AG10803 (cell line): ENCODE measurements at places on chromosomes 3 and 15.

GRCh38 chr15:31457161-31457560 is 130.5 kb downstream of the KLF13 start:
- peak; percentile 89 for DNase-seq

DNA sequence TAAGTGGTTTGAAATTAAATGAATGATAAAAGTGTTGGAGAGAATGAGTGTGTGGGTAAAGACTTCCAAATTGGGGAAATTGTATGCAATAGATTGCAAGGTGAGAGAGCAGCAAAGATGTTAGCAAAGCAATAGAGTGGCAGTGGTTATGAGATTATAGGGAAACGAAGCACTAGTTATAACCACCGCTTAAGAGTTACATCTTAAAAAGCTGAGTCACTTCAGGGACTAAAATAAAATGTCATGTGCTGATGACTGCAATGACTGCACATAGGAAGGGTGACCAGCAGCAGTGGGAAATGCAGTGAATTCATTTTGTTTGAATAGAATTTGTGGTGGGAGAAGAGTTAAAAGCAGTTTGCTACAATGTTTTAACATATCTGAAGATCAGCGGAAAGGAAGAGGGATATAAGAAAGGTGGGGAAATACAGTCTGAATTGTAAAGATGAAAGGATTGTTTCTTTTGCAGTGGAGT is 127.3 kb downstream of the RAP2B start:
- peak; percentile 39 for DNase-seq

DNA sequence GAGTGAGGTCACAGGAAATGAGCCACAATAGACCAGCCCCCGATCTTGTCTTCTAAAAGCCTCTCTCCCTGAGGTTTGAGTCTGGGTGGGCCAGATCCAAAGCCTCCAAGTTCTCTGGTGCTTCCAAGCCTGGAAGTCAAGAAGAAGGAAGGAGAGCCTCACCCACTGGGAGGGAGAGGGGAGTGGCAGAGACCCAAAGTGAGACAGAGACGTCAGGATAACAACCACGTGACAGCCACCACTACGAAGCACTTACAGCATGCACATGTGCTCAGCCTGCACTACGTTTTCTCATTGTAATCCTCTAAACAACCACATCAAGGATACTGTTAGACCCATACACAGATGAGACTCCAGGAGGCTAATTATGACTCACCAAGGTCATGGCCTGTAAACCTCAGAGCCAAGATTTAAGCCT is 197.3 kb upstream of the LINGO1 start:
- peak; percentile 53 for DNase-seq

DNA sequence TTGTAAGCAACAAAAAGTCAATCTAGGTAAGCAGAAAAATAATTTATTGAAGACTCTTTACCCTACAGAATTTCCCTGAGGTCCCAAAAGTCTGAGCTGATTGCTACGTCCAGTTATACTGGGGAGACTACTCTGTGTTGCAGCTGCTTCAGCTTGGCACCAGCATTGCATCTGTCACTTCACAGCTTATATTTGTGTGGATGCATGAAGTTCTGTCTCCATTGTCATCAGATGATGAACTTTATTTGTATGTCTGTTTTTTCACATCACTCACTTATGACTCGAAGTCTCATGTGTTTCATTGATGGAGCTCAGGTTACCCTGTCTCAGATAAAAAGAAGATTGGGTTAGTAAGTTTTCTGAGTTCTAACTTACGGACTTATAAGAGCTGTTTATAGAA is 75.3 kb upstream of the LRRFIP2 start:
- no peak for DNase-seq

DNA sequence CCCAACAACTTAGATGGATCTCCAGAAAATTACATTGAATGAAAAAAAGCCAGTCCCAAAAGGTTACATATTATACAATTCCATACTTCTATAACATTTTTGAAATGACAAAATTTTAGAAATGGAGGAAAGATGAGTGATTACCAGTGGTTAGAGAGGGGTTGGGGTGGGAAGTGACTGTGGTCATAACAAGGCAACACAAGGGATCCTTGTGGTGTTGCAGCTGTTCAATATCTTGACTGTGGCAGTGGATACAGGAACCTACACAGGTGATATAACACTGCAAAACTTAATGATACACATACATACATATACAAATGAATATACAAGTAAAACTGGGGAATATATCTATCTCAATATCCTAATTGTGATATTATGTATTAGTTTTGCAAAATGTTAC is 9.6 kb downstream of the GOLGB1 start:
- DNase-seq: no peak

DNA sequence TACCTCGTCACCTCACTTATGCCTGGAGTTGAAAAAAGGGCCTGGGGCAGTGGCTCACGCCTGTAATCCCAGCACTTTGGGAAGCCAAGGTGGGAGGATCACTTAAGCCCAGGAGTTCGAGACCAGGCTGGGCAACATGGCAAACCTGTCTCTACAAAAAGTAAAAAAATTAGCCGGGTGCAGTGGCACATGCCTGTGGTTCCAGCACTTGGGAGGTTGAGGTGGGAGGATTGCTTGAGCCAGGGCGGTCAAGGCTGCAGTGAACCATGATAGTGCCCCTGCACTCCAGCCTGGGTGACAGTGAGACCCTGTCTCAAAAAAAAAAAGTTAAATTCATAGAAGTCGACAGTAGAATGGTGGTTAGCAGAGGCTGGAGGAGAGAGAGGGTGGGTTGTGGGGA is 4.6 kb upstream of the NEIL1 start:
- no peak for DNase-seq

GRCh38 chr15:40347559-40348473 is 3.0 kb upstream of the PHGR1 start:
- DNase-seq: no peak

- DNase-seq: no peak
Measured at GRCh38 chr3:95197661-95198060, 1134.8 kb downstream of the NSUN3 start.

- peak; percentile 93 for DNase-seq
Measured at GRCh38 chr3:157532529-157533297, 29.5 kb upstream of the VEPH1 start.

DNA sequence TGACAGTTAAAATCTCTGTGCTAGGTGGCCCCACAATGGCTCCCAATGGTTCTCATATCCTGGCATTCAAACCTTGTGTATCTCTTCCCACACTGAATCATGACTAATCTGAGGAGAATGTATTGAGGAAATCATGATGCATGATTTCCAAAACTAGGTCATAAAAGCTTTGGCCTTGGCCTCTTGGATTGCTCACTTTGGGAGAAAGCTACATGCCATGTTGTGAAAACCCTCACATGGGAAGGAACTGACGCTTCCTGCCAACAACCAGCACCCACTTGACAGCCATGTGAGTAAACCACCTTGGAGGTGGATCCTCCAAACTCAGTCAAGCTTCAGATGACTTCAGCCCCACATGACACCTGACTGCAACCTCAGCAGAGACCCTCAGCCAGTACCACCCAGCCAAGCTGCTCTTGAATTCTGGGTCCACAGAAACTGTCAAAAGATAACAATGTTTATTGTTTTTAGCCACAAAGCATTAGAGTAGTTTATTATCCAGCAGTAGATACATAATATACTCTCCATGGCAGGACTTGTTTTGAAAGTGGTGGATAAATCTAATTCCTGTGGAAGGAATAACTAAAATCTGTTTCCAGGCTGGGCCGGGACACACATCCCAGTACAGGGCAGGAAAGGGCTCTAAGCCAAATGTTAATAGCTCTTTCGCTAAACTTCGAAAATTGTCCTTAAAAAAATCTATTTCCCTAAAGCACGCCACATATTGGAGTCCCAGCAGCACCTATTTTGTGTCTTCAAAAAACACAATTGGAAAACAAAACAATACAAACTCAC is 1.0 kb upstream of the ZNF620 start:
- DNase-seq: peak; percentile 98

- no peak for DNase-seq
Measured at GRCh38 chr3:39267631-39268548, 11.9 kb downstream of the CX3CR1 start.

DNA sequence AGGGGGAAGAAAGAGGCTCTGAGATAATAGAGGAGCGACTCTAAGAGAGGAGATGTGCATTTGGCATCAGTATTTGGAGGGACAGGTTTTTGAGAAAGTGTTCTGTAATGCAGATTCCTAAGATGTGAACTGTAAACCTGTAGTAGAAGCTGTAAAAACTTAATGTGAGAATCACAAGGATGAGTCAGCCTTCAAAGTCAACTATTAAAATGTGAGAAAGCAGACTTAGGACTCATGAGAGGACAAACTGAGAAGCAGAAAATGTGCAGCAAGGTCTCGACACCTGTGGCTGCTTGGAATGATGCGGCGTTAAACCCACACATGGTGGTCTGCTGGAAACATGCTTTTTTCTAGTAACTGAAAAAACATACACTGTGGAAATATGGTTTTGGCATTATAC is 36.0 kb downstream of the USP13 start:
- no peak for DNase-seq

DNA sequence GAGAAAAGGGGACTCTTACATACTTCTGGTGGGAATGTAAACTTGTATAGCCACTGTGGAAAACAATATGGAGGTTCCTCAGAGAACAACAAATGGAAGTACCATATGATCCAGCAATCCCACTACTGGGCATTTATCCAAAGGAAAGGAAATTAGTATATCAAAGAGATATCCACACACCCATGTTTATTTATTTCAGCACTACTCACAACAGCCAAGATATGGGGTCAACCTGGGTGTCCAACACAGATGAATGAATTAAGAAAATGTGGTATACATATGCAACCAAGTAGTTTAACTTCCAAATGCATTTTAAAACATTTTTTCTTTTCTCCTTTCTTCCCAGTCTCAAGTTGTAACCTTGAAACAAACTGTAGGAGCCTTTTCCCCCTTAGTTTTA is 54.3 kb downstream of the IMPG2 start:
- DNase-seq: no peak

GRCh38 chr3:184289426-184289938 is 9.6 kb upstream of the PSMD2 start:
- DNase-seq: peak; percentile 39

DNA sequence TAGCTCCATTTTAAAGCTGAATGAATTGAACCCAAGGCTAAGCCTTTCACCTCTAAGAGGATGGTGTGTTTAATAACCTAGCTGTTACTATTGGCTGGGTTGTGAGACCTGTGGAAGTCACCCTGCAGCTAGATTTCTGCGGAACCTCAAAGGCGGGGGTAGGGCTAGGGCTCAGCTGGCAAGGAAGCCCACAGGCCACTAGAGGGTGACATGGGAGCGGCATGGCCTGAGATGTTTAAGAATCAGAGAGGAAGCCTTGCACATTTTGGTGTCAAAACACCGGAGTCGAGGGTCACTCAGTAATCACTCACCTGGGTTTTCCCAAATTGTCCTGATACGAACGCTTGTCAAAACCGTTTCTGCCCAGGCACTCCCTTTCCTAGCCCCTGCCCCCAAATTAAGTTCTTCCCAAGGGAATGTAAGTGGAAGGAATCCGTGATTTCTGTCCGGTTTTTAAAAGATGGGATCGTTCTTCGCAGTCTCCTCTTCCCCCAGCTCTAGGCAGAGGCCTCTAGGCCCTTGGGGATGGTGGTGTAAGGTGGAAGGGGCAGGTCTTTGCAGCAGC is 3.8 kb upstream of the ACAD9 start:
- no peak for DNase-seq

DNA sequence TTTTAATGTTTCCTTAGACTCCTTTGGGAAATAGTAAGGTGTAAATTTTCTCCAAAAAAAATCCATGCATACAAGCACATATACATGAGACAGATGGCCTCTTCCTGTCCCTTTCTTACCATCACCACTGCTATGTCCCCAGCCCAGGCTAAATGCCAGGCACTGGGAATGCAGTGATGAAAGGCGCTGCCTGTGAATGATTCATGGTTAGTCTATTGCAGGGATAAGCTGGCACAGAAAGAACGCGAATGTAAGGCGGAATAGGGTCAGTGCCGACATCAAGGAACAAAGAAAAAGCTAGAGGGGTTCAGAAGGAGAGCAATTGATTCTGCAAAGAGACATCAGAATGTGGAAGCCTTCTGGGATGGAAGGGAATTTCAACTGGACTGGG is 36.2 kb upstream of the CFAP161 start:
- DNase-seq: peak; percentile 23
